Lung (tissue), 17 donors: ENCODE measurements at places on chromosomes 5 and 9. TPM values are rescaled to one million over a fixed set of nuclear protein-coding genes. Genes with fewer than 3 reads are reported as not detected.

DNA sequence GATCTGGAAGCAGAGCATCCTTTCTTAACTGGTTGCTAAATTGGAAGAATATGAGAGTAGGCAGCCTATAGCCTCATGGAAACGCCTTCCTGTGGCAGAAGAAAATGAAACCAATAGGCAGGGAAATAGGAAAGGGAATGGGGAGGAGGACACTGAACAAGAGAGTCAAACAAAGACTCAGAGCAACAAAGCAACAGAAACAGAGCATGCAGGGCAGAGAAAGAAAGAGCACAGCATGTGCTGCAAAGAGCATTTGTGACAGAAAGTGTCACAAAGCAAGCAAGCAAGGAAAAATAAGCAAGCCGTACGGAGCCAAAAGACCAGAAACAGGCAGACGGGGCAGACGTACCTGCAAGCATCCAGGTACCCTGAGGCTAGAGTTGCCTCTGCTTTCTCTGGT, 123.1 kb downstream of the RAPGEF6 start:
- DNase-seq = no peak
- peaks cover 5% of the 10 kb centered on the region for H3K4me1 ChIP-seq
- H3K4me3 ChIP-seq = no peak overlapping the region
- no peak overlapping the region for H3K27ac ChIP-seq
- H3K36me3 ChIP-seq = peaks cover 2% of the 10 kb centered on the region

Gene TMEM252
- total RNA-seq = not detected

- H3K4me1 ChIP-seq = no peaks in the 10 kb centered on the region
- no peak overlapping the region for H3K27ac ChIP-seq
- H3K4me3 ChIP-seq = no peak overlapping the region
- H3K36me3 ChIP-seq = no peaks in the 10 kb centered on the region
- DNase-seq = no peak
- H3K27me3 ChIP-seq = no peaks in the 10 kb centered on the region
Observed at GRCh38 chr9:135394131-135394530, 85.5 kb upstream of the PPP1R26 start.

DNA sequence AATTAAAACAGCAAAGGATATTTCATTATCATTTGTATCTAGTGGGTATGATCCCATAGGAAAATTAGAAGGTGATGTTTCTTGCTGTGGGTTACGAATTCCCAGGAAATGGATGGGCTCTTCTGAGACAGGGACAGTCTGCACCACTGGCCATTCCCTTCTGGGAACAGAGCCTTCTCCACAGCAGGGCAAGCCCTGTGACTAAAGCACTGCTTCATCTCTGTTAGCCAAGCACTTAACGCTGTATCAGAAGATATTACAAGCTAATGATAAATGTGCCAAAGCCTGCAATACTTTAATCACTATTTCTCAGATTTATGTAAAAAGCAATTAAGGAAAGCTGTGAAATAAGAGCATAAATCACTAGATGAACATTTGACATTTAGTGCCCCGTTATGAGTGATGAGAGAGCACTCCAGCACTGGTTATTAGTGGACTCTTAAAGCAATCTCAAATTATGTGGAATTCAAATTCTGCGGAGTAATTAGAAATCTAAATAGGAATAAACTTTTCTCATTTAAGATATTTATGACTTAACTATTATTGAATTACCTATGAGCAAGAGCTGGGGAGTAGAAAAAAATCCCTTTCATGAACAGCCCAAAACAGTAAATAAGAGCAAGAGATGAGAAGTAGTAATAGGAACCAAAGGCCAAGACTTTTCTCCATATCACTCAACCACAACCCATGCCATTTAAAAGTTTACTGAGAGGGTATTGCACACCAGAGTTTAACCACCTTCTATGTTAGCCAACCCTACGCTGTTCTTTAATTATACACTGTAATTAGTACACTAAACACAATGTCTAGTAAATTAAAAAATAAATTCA, 49.2 kb downstream of the FAM240B start:
- no peaks in the 10 kb centered on the region for H3K27me3 ChIP-seq
- H3K36me3 ChIP-seq = no peaks in the 10 kb centered on the region
- no peak overlapping the region for H3K27ac ChIP-seq
- no peaks in the 10 kb centered on the region for H3K4me1 ChIP-seq
- DNase-seq = no peak
- H3K4me3 ChIP-seq = no peak overlapping the region

GRCh38 chr5:88119535-88120125, 149.0 kb downstream of the TMEM161B start:
- H3K27ac ChIP-seq = no peak overlapping the region

Gene TMEM232
- 13.5 TPM for total RNA-seq

DNA sequence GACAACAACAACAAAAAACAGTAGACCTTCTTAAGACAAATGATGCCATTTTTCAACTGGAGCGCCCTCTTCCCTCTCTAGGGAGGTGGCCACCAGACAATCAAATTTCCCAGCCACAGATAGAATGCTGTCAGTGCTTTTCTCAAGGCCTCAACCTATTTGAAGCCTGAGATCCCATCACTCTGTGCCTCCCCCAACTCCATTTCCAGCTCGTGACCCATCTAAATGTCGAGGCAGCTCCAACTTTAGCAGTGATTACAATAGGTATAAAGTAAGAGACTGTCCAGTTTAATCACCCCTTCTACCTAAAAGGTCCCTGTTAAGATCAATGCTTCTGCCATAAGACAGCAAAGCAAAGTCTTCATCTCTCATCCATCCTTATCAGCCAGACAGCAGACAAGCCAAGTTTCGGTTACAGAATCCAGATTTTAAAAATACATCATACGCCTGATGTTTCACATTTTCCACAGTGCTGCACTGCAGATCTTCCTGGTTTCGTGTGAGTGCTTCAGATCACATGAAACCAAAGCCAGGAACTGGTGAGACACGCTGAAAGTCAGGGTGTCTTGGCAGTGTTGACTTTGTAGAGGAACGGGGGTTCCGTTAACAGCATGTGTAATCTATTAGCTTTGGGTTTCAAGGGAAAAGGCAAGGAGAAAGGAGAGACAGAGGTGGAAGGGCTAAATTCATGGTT, 447.8 kb downstream of the ENC1 start:
- H3K27me3 ChIP-seq = no peaks in the 10 kb centered on the region
- no peak overlapping the region for H3K27ac ChIP-seq
- no peak for DNase-seq
- no peaks in the 10 kb centered on the region for H3K4me1 ChIP-seq

Gene FOXD4
- total RNA-seq = 1.1 TPM

GRCh38 chr5:163360656-163361055, 76.7 kb upstream of the CCNG1 start:
- H3K27ac ChIP-seq = no peak overlapping the region
- H3K36me3 ChIP-seq = no peaks in the 10 kb centered on the region
- no peaks in the 10 kb centered on the region for H3K27me3 ChIP-seq

Gene PCDHA4
- 1.6 TPM for total RNA-seq

Gene HCN1
- 0.06 TPM for total RNA-seq

DNA sequence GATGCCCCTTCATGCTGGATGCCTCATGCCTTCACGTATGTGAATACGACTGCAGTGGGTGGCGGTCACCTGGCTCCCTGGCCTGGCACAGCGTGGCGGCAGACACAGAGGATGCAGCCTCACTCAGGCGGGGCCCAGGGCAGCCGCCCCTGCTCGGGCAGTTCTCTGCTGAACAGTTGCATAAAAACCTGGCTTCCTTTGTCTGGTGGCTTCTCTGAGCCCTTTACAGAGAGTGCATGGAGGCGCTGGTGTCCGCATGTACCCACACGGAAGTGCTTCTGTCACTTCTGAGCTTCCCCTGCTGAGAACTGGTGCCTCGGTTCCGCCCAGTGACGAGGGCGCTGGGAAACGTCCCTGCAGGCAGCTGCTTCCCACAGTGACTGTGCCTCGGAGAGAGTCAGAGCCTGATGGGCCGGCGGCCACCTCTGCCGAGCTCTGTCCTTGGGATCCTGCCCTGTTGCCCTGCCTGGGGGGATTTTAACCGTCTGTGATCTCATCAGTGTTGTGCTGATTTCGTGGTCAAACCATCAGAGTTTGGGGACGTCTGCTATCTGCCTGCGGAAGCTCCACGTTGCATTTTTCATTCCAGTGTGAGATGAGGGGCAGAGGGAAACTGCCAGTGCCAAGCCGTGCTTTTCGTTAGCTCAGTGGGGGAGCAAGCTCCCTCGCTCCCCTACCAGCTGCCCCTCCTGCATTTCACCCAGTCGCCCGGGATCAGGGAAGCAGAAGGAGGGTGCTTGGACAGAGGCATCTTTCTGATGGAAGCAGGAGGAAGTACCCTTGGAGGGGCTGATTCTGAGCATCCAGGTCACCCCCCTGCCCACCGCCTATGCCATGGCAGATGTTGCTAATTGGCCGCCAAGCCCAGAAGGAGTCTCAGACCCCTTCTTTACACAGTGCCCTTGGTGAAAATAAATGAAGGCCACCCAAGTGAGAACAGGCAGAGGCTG, 153.0 kb upstream of the COL5A1 start:
- no peak for DNase-seq
- H3K4me1 ChIP-seq = peaks cover 9% of the 10 kb centered on the region
- no peaks in the 10 kb centered on the region for H3K36me3 ChIP-seq
- no peaks in the 10 kb centered on the region for H3K27me3 ChIP-seq
